ENCODE measurements at places on chromosomes 5 and 9.

GRCh38 chr5:63727583-63727982 is 234.7 kb downstream of the HTR1A start:
- DNase-seq = no peak

- DNase-seq = peak; percentile 63
Measured at GRCh38 chr5:154487541-154487940, 9.5 kb upstream of the HAND1 start.

- no peak for DNase-seq
Measured at GRCh38 chr9:27188426-27188825, 79.4 kb downstream of the TEK start.

GRCh38 chr9:127293767-127294166 is 29.2 kb downstream of the GARNL3 start:
- no peak for DNase-seq

DNA sequence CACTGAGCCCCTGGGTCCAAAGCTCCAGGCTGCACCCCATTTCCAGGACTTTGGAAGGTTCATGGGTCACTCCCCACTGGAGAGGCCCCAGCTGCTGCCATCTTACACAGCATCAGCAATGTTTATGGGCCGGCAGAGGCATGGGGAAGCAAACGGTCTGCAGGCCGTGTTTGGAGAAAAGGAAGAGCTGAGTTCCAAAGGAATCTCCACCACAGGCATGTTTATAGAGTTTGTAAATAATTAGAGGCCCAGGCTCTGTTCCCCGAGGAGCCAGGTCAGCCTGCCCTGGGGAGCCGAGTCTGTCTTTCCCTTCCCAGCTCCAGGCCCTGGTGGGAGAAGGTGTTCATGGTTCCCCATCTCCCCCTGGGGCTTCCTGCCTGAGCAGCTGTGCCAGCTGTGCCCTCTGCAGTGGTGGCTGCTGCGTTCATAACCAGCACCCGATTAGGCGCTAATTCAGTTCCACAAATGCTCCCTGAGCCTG is 64.8 kb downstream of the COL27A1 start:
- no peak for DNase-seq

- no peak for DNase-seq
Measured at GRCh38 chr9:135249191-135249590, 161.7 kb downstream of the OLFM1 start.

DNA sequence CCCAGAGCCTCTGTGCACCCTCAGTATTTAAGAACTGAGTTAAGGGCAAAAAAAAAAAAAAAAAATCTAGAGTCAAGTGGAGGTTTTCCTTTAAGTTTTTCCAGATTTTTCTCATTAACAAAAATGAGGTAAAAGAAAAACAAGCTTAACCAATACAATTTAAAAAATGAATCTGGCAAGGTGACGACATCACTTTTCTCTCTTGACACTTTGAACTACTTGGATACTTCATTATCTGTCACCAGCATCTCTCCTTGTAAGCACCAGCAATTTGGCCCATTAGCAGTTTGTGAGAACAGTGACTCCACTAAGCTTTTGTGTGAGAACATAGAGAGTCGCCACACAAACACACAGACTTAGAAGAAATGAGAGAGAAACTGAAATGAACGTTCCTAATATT is 345.7 kb upstream of the SLC30A5 start:
- no peak for DNase-seq

DNA sequence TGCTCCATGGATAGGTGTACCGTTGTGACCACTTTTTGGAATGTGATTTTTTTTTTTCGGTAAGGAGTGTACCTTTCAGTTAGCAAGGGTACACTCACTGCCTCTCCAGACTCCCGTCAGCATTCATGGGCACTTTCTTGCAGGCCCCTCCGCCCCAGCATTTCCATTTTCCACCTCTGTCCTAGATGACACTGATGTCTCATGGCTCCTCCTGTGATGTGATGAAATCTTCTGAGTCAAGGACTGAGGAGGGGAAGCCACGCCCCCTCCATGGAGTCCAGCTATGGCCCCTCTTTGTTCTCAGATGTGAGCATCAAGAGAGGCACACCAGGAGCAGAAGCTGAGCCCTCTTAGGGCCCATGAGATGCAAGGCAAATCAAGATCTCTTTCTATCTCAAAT is 61.8 kb downstream of the CTSL start:
- no peak for DNase-seq

DNA sequence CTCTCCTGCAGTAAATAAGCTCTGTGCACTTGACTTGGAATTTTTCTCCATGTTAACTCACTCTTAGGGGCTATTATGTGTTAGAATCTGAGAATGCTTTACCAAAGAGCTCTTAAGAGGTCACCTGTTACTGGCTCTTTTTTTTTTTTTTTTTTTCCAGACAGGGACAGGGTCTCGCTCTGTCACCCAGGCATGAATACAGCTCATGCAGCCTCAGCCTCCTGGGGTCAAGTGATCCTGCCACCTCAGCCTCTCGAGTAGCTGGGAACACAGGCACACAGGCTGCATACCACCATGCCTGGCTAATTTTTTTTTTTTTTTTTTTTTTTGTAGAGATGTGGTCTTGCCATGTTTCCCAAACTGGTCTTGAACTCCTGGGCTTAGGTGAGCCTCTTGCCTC is 22.1 kb downstream of the HMGXB3 start:
- DNase-seq = no peak

DNA sequence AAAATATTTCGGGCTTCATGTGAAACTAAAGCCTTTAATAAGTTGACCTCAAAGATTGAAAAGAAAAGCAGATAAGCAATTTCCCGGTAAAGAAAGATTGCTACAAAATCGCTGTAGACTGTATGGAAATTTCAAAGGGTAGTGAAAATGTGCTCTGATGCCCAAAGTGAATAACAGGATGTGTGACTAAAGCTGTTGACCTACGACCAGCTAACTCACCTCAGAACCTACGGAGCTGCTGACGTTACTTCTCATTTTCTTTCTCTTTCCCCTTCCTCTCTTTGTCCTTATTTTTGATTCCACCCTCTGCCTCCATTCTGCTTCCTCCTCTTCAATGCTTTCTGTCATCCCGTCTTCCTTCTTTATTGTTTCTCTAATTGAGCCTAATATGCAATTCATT is 103.2 kb downstream of the PDE4D start:
- DNase-seq = no peak

DNA sequence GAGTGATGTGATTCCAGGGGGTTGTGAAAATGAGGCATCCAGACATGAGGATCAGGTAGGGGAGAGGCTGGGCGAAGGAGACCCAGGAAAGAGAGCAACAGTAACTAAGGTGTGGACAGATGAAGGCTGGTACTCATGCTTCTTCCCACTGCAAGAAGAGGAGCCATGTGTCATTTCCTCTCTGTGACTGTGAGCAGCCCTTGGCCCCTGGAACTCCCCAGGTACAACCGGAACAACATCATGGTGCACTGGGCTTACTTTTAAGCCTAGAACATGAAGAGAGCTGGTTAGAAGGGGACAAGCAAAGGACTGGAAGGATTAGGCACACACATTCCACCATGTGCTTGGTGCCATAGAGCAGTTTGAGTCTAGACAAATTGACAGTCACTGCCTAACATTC is 10.9 kb upstream of the IL12B start:
- no peak for DNase-seq

DNA sequence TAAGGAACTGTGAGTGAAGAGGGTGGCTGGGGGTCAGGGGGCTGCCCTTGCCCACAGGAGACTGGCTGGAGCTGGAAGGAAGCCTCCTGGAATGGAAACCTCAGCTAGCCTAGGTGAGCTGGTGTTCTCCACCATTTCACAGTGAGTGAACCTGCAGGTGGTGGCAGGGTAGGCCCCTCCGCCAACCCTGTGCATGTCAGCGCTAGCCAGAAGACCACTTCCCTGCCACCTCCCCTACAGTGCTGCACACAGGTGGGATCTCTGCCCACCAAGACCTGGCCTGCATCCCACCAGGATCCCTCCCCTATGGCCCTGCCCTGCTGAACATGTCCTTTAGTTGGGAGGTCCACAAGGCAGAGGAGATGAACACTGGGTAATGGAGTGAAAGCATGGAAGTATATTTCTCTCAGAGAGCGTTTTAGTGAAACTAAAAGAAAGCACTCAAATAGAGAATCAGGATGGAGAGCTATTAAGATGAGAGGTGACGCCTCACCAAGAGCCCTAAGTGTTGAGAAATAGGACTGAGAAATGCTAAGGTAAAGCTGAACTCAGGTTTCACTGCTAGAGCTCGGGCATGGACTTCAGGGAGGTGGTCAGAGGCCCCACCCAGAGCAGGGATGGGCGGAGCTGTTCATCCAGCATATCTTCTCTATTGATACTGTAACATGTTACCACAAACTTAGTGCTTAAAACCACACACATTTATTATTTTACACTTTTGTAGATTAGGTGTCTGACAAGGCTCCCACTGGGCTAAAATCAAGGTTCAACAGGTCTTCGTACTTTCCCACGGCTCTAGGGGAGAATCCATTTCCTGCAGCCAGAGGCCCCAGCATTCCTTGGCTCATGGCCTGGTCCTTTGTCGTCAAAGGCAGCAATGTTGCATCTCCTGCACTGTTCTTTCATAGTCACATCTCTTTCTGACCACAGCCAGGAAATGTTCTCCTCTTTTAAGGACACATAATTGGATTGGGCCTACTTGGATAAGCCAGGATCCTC is 83.2 kb downstream of the DIRAS2 start:
- no peak for DNase-seq

DNA sequence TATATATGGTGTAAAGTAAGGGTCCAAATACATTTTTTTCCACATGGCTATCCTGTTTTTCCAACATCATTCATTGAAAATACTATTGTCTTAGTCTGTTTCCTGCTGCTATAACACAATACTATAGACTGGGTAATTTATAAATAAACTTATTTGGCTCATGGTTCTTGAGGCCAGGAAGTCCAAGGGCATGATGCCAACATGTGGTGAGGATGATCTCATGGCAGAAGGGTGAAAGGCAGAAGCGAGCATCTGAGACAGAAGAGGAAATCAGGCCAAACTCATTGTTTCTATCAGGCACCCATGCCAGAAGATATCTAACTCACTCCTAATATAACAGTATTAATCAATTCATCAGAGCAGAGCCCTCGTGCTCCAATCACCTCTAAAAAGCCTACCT is 42.6 kb downstream of the ANKRD55 start:
- DNase-seq = no peak

DNA sequence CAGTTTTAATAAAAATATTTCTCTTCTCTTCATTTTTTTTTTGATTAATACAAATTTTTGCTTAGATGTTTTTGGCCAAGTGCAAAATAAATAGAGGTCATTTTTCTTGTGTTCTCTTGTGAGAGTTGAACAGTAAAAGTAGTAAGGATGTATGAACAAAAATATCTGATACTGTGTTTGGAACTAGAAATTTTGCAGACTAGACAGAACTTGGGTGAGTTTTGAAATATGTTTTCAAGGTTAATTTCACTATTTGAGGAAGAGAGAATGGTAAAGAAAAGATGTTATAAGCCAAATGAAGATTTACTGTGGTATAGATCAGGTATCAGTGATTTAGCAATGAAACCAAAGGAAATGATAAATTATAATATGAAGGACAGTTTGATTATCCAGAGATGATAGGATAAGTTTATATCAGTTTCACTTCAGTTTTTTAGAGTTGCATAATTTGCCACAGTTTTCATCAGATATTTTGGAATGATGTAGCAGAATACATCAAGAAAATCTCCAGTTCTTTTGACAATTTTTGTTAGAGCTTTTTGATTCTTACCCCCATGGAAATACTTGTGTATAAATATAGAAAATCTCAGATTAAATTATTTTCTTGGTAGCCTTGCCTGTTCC is 147.9 kb upstream of the VCAN start:
- DNase-seq = no peak

- no peak for DNase-seq
Measured at GRCh38 chr5:10192309-10192708, 57.4 kb downstream of the ATPSCKMT start.

DNA sequence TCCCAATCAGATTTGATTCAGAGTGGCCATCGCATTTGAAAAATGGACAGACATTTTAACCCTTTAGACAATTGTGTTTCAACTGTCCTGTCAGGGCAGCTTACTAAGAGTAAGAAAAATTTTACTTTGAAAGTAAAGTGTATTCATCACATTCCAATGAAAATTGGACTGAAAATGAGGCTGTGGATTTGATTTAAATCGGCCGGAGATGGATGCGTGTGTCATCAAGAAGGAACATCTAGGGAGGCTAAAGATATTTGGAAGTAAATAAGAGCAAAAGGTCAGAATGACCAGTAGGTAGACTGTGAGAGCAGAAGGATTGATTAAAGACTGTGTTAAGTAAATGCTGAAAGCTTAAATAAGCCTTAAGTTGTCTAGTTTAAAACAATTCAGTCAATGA is 1.5 kb downstream of the ZCCHC7 start:
- DNase-seq = no peak

Measured in activated CD8-positive, alpha-beta memory T cell treated with anti-CD3 and anti-CD28 coated beads for 24 hours (primary cell).